ENCODE measurements at places on chromosomes 16 and 17.

- DNase-seq: no peak
Observed at GRCh38 chr16:22235839-22236745, 30.0 kb downstream of the EEF2K start.

DNA sequence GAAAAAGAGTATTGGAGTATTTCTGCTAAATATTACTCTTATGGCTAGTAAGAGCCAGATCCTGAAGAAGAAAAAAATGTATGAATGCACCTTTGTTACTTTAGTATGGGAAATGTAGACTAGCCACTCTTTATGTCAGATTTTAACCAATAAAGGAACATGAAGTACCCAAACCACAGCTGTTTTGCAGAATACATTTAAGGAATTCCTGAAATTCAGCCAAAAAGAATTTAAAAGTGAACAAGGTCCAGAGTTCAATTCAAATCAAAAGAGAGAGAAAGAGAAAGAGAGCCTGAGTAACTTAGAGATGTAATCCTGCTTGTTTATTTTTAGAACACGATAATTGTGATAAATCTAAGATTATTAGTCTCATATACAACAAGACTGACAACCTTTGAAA lies 1.2 kb downstream of the KCNJ16 start:
- DNase-seq: peak; percentile 28

- no peak for DNase-seq
Observed at GRCh38 chr16:15650698-15651171, 690 bp downstream of the NDE1 start.

GRCh38 chr17:7293816-7294613 lies 424 bp downstream of the YBX2 start:
- DNase-seq: no peak

DNA sequence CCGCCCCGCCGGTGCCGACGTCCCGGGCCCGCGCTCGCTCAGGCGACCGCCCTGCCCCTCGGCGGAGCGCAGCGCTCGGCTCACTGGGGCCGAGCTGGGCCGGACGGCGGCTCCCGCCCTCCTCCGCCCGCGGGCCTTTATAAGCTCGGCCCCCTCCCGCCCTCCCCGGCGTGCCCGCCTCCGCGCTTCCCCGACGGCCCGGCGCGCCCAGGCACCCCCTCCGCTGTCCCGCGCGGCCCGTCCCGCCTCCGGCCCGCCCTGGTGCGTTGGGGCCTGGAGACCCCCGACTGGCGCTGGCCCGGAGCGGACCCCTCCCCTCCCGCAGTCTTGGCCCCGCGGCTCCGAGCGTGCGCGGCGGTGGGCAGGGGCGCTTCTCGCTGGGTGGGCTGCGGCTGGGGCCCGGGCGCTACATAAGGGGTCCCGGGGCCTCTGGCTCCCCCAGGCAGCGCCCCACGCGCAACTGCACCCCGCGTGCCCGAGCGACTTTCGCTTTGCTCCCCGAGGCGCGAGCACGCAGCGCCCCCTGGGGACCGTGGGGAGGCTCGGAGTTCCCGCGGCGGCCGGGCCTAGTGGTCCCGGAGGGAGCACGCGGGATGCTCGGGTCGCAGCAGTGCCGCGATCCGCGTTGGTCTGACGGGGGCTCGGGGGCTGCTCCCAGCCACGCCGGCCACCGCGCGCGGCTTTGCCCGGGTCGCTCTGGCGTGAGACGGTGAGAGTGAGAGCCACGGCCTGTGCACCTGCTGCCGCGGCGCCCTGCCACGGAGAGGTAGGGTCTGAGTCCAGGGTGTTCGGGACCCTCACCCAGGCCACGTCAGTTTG lies at the start of gene PIEZO1:
PIEZO1 (minus strand) TSS at position 115 of the 819 bp plus-strand sequence. CDS start 256 bp downstream, outside the sequence.
- DNase-seq: no peak

GRCh38 chr17:82876149-82876548 lies 36.3 kb upstream of the ZNF750 start:
- DNase-seq: no peak

DNA sequence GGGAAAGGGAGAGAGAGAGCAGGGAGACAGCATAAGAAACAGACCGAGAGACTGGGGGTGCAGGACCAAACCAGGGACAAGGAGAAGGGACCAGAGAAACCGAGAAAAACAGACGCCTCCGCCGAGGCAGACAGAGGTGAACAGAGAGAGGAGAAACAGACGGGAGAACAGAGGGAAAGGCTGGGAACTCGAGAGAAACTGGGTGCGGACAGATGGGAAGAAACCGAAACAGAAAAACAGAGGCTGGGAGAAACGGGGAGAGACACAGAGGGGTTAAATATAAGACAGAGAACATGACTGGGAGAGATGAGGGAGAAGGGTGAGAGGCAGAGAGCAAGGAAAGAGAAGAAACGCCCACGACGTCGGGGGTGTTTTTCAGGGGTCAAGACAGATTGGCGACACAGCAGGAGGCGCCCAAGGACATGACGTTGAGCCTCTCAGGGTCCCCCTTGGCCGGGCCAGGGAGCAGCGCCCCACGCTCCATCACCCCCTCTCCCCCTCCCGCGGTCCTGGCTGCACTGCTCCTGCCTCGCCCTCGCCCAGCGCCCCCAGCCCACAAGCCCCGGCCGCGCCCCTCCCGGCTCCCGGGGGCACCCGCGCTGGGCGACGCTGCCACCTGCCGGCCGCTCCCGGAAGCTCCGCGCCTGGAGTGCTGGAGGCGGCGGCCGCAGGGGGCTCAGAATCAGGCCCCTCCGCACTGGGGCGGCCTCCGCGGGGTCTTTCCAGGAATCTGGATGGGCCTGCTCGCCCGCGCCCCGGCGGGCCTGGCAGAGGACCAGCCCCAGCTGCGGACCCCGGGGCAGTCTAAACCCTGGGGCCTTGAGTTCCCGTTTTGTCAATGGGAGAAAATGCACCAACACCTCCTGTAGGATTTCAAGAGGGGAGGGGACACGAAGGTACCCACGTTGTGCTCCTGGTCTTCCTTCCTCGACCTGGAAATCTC lies 1.3 kb upstream of the TMEM92 start:
- DNase-seq: no peak

GRCh38 chr16:16150117-16150877 lies 73.0 kb downstream of the ABCC6 start:
- peak; percentile 60 for DNase-seq

DNA sequence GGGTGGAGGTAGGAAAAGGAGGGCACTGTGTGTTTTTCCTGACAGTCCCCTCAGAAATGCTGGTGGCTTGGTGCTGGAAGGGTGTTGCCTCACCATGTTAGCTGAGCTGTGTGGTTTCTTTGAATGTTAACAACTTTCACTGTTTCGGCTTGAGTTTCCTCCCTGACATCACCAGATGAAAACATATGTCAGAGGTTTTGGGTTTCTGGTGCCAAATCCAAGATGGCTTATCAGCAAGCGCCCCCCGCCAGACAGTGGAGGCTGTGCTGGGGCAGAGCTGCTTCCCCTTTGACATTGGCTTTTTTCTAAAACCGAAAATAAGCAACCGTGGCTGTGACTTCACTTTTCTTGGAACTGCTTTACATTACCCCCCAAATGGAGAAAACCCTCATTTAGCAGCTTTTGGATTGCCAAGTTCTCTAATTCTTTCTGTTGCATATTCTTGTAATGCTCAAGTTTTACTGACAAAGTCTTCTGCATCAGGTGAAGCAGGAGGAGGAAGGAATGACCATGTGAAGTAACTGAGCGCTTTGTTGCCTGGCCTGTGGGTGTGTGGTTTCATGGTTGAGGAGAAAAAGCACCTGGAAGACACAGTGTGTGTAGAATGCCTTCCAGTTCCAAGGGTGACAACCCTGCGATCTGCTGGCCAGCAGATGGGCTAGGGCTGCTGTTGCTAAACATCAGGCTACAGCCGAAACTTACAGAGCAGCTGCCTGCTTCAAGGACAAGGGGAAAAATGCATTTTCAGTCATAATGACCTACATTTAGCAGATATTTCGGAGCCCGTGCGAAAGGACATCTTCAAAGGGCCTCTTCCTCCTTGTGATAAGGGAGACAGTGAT lies 9.7 kb downstream of the RMI2 start:
- DNase-seq: no peak

- no peak for DNase-seq
Observed at GRCh38 chr17:5429191-5429887, 9.4 kb downstream of the RPAIN start.

DNA sequence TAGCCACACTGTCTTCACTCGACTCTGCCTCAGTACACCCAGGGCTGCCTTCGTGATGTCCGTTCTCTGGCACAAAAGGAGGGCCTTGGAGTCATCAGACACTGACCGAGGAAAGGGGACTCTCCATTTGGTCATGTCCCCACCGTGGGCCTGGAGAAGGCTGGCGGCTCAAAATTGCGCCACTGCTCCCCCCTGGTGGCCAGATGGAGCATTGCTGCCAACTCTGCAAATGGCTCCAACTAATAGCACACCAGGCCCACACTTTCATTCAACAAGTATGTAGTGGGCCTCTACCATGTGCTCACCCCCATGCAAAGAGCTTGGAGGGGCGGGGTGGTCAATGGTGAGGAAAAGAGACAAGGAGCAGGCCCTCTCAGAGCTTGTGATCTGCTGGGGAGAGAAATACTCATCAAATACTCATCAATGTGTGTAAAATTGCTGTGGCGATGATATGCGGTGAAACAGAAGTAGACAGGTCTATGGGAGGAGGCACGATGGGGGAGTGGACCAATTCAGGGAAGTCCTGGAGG lies 5.2 kb upstream of the GRIN2C start:
- DNase-seq: no peak

DNA sequence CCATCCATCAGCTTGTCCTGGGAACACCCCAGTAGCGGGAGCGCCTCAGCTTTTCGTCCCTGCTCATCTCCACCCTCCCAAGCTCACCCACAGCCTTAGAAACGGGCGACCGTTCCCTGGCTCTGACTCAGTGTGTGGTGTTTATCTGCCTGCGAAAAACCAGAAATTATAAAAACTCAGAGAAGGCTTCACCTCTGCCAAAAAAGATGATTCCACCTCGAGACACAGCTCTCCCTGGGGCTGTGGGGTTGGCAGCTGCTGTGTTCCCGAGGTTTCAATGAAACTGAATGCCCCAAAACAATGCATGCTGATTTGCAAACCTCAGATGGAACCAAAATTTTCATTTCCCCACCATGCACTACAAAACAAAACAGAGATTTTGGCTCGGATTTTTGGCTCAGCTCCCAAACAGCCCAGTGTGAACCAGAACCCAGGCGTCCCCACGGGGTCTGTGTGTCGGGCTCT lies 62.4 kb upstream of the MED9 start:
- DNase-seq: peak; percentile 69

- DNase-seq: no peak
Observed at GRCh38 chr17:45660474-45660873, 123.6 kb upstream of the CRHR1 start.

GRCh38 chr17:55200904-55201303 lies 63.9 kb upstream of the HLF start:
- DNase-seq: no peak

- DNase-seq: no peak
Observed at GRCh38 chr16:35431829-35432663, 1972.6 kb downstream of the TP53TG3F start.

DNA sequence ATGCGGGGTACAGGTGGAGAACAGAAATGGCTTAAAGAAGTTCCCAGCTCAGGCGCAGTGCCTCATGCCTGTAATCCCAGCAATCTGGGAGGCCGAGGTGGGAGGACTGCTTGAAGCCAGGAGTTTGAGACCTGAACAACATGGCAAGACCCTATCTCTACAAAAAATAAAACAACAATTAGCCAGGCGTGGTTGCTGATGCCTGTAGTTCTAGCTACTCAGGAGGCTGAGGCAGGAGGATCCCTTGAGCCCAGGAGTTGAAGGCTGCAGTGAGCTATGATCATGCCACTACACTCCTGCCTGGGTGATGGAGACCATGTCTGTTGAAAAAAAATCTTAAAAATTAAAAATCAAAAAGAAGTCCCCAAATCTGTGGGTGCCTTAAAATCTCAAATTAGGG lies 228.3 kb upstream of the WSB1 start:
- DNase-seq: no peak

- DNase-seq: no peak
Observed at GRCh38 chr16:31916056-31916488, 42.5 kb downstream of the ZNF267 start.

- peak; percentile 34 for DNase-seq
Observed at GRCh38 chr16:25126820-25127232, 15.3 kb downstream of the LCMT1 start.

GRCh38 chr17:149897-150584 lies 12.7 kb downstream of the SCGB1C2 start:
- no peak for DNase-seq

DNA sequence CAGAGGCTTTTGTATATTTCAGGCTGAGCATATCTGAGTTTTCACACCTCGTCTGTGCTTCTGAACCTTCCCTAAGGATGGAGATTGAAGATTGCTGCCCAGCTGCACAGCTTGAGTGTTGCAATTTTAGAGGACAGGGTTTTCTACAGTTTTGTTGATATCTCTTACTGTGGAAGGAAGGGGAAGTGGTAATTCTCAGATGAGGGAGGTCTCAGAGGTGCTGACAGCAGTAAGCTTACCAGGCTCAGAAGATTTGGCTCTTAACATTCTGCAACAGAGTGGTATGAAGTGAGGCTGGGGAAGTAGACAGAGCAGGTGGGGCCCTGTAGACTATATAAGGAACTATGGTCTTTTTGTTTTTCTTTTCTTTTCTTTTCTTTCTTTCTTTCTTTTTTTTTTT lies 45.8 kb upstream of the ARHGAP17 start:
- no peak for DNase-seq

DNA sequence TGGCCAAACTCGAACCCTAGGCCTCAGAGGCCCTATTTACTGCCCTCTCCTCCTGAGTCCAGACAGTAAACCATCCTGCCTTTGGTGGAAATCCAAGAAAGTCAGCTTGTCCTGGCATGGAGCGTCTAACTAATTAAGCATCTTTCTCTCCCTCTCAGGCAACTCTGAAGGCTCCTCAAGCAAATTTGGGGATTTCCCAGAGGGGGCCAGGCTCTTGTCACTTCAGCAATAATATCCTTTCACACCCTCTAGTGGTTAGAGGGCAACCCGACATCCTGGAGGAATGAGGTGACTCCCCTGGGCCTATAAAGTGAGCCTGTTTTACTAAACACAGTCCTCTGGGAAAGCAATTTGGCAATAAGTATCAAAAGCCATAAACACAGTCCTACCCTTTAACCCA lies 60.4 kb downstream of the NOG start:
- DNase-seq: no peak

- DNase-seq: no peak
Observed at GRCh38 chr17:30095507-30096244, 20.9 kb upstream of the NSRP1 start.

GRCh38 chr17:16415031-16415924 lies at the start of gene TRPV2:
TRPV2 (plus strand) TSS chr17:16415571; CDS start chr17:16417669, 2,098 bp downstream.
- DNase-seq: no peak

DNA sequence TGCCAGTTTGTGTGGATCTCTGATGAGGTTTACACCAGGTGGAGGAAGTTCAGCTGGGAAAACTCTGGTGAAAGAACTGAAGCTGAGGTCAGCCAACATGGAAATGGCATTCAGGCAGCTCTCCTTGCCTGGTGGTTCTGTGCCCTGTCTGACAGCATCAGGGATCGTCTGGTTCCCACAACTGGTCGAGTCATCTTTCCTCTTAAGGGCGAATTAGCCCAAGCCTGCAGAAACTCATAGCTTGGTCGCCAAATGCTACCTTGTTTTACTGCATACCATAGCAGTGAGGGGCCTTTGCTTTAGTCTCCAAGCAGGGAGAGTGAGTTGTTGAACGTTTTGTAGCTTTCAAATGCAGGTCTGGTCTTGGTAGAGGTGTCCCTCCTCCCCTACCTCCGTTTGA lies 7.2 kb downstream of the PLCG2 start:
- DNase-seq: no peak

GRCh38 chr17:73624496-73624988 lies 19.7 kb downstream of the SDK2 start:
- DNase-seq: no peak
